Activated naive CD8-positive, alpha-beta T cell treated with anti-CD3 and anti-CD28 coated beads, Interleukin-2, amount 10 ng/mL, durations not matched to agents 7 days and 5 days (primary cell): ENCODE measurements at places on chromosomes 13 and 19. TPM values are rescaled to one million over a fixed set of nuclear protein-coding genes. Genes with fewer than 3 reads are reported as not detected.

GRCh38 chr19:35265900-35266519, 2.8 kb upstream of the USF2 start:
- DNase-seq = peak; percentile 28

GRCh38 chr13:95787356-95788099, 110.6 kb downstream of the DNAJC3 start:
- DNase-seq = no peak

DNA sequence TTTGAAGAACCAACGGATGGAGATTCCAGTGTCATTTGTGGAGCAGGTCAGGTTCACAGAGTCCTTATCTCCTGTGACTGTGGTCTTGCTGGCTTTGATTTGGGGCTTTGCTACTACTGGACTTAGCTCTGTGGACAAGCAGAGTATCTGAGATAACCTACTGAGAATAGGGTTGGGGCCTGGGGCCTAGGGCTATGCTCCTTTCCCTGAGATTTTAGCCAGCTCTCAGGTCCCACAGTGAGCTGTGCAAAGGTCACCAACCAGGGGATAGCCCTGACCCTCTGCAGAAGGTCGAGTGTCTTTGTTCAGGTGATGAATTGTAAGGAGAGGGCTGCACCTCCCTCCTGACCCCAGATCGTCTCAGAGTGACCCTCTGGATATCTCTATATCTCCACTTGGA, 9.2 kb downstream of the CEACAM1 start:
- no peak for DNase-seq

- DNase-seq = no peak
These were observed 143.4 kb downstream of the DLEU7 start for GRCh38 chr13:50699874-50700663.

SIN3B gene
- total RNA-seq = 50.3 TPM
